ENCODE measurements at places on chromosomes 12 and 14.
A peak's percentile ranks its signal among the peaks of the same experiment; 100 is the strongest.

- DNase-seq: no peak
Observed at GRCh38 chr12:121222847-121223246, 12.9 kb downstream of the P2RX4 start.

DNA sequence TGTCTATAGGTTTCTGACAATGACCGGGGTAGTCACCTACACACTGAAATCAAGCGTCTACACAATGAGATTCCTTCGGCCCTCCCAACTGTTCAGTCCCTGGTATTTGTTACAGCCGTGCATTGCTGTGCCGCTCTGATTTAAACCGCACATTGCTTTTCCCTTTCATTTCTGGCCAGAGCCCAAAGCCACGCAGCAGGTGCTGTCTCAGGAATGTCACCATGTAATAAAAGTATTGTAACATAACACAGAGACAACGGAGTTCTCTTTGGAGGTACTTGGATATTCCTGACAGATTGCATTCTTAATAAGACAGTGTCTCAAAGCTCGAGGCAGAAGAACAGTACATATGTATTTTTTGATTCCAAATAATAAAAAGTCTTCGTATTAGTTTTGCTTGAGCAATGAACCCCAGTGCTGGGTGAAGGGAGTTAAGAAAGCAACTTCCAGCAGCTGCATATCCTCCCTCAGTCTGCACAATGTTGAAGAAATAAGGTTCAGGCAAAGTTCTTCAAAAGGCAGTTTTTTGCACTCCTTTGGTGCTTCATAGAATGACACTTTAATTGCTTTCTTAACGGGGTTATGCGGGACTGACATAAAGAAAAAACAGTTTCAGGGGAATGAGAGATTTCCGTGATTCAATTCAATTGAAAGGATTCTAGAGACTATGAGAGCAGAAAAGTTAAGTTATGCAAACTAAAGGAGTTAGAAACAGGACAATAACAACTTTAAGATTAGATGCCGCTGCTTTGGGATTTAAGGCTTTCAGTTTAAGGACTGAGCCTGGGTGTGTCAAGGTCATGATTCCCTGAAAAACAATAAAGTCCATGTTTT lies 288.7 kb upstream of the FLRT2 start:
- DNase-seq: peak; percentile 73

GRCh38 chr14:75293920-75294648 lies 15.5 kb downstream of the FOS start:
- DNase-seq: peak; percentile 99

DNA sequence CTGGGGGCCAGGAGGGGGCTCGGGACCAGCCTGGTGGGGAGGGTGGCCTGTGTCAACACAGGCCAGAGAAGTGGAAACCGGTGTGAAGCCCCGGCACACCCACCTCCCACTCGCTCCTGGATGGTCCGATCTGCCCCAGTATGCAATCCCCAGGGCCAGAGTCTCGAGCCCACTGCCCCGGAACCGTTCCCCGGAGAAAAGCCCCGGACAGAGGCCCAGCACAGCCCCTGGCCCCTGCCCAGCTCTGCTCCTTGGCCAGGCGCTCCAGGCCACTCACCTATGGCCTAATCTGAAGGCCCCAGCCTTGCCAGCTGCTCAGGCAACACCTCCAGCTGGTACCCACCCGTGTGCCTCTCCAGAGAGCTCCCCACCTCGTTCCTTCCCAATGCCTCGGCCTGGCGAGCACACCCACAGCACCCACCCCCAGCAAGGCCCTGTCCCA lies 17.7 kb downstream of the AKT1 start:
- DNase-seq: no peak

GRCh38 chr12:75548879-75549278 lies 37.5 kb upstream of the KRR1 start:
- DNase-seq: no peak

DNA sequence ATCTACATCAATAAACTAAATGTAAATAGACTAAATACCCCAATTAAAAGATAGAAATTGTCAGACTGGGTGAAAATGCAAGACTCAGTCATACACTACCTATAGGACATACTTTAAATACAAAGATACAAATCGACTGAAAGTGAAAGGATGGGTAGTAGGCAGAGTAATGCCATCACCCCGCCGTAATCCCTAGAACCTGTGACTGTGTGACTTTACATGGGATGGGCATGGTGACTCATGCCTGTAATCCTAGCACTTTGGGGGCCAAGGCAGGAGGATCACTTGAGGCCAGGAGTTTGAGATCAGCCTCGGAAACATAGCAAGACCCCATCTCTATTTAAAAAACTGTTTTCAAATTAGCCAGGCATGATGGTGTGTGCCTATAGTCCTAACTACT lies 2.6 kb upstream of the EVL start:
- DNase-seq: no peak

DNA sequence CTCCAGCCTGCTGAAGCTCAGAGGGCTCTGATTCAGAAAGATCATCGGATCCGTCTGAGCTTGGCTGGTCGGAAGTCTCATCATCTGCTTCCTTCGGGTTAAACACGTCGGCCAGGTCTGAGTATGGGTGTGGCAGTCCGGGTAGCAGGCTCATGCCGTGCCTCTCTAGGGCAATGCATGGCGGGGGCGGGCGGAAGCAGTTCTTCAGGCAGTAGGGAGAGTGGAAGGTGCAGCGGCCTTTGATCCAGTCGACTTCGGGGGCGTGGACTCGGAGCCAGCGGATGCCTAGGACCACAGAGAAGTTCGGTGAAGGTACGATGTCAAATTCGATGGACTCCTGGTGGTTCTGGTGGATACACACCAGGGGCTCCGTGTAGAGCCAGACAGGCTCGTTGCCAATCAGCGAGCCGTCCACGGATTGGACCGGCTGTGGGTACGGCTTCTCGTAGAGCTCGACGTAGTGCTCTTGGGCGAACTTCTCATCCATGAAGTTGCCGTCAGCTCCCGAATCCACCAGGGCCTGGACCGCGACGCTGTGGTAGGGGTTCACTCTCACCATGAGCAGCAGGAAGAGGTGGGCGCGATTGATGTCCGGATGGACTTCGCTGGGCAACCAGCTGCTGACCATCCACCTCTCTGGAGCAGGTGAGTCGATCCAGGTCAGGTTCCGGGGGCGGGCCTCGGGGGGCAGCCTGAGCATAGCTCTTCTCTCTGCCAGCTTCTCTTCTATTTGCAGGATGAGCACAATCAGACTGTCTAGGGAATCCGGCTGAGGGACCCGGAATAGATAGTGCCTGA lies 20.3 kb downstream of the RTL1 start:
- DNase-seq: no peak

- DNase-seq: no peak
Observed at GRCh38 chr14:53957739-53958138, 1.1 kb upstream of the BMP4 start.

DNA sequence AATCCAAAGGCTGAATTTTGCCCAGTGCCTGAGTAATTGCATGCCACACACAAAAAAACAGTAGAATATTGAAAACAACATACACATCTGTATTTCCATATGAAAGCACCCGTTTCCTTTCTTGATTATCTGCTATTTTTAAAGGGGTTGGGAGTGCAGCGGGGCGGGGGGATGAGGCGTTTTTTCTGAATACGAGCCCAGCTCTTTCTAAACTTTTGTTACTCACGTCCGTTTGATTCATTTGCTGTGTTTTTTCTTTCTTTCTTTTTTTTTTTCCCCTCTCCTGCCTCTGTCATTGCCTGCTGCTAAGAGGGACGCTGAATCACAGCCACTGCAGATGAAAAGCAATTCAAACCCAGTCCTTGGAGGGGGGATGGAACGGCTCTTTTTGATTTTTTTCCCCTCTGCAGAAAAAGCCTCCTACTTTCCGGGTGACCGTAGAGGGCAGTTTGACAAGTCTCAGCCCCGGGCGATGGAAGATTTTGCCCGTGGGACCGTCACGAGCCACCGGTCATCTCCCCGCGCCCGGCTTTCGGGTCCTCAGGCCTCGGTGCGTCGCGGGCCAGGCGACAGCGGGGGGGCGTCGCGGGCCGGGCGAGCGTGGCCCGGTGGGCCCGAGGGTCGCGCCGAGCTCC lies 572 bp upstream of the RASSF8 start:
- DNase-seq: peak; percentile 75

GRCh38 chr12:127729381-127729780 lies 537.6 kb upstream of the TMEM132C start:
- DNase-seq: no peak

GRCh38 chr14:95662376-95663186 lies 23.6 kb upstream of the TCL1B start:
- peak; percentile 8 for DNase-seq

DNA sequence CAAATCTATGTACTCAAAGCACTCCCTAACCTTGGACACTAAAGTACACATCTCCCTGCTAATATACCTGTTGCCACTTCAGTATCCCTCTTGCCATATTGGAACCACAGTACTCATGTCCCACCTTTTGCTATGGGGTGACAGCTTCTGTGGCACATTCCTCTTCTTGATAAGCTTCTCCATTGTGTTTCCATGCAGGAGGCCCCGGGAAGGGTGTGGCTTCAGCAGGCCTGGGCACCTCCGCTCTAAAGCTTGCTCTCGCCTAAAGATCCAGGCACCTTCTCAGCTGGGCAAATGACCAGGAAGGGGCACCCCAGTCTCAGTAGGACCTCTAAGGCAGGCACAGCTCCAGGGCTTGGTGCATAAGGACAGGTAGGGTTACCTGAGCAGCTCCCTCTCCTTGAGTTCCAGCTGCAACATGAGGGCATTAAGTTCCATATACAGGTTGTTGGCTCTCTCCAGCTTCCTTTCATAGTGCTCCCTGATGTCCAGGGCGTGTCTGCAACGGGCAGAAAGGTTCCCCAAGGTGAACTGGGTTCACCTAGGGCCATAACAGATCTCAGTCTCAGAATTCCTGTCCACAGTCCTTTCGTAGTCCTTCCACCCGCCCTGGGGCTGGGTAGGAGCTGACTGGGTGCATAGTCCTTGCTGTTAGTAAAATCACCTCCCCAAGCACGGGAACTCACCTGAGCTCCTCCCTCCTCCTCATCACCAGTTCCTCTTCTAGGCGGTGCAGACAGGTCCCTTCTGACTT lies 15.9 kb downstream of the MAP3K12 start:
- DNase-seq: no peak

- no peak for DNase-seq
Observed at GRCh38 chr12:16604596-16605252, 1.2 kb downstream of the LMO3 start.

- DNase-seq: peak; percentile 57
Observed at GRCh38 chr14:99792551-99793212, 531 bp upstream of the EML1 start.

- DNase-seq: no peak
Observed at GRCh38 chr14:70585231-70585630, 15.2 kb downstream of the MED6 start.

GRCh38 chr14:100893228-100893601 lies 10.3 kb downstream of the RTL1 start:
- DNase-seq: peak; percentile 53

- DNase-seq: peak; percentile 93
Observed at GRCh38 chr12:76290963-76291859, 57.0 kb downstream of the BBS10 start.

DNA sequence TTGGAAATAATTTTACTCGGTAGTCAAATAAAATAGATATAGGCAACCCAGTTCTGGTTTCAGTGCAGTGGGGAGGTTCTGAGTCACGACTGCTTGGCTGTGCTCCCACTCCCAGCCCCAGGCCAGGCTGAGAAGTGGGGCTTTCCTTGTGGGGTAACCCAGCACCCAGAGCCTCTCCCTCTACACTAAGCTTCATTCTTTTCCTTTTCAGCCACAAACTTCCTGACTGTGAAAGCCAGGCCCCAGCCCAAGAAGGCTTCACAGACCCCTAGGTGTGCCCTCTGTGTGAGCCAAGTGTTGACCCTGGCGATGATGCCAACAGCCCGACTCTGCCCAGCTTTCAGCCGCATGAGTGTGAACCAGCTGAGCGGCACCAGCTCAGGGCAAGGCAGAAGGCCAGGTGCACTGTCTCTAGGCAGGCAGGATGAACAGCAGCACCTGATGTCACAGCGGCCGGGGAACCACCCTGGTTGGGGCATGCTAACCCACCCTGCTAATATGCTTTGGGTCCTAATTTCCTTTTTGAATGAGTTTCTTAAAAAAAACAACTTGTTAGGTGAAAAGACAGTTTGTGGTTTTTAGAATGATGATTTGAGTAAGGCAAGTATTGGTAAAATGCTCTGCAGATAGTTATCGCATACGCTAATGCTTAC lies 42.2 kb upstream of the ATP23 start:
- DNase-seq: no peak

DNA sequence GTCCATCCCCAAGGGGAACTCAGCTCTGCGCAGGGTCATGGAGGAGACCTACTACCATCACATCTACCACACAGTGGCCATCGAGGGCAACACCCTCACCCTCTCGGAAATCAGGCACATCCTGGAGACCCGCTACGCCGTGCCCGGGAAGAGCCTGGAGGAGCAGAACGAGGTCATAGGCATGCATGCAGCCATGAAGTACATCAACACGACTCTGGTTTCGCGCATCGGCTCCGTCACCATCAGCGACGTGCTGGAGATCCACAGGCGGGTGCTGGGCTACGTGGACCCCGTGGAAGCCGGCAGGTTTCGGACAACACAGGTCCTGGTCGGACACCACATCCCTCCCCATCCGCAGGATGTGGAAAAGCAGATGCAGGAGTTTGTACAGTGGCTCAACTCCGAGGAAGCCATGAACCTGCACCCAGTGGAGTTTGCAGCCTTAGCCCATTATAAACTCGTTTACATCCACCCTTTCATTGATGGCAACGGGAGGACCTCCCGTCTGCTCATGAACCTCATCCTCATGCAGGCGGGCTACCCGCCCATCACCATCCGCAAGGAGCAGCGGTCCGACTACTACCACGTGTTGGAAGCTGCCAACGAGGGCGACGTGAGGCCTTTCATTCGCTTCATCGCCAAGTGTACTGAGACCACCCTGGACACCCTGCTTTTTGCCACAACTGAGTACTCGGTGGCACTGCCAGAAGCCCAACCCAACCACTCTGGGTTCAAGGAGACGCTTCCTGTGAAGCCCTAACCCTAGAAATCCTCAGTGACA lies 3.8 kb downstream of the FICD start:
- DNase-seq: no peak

DNA sequence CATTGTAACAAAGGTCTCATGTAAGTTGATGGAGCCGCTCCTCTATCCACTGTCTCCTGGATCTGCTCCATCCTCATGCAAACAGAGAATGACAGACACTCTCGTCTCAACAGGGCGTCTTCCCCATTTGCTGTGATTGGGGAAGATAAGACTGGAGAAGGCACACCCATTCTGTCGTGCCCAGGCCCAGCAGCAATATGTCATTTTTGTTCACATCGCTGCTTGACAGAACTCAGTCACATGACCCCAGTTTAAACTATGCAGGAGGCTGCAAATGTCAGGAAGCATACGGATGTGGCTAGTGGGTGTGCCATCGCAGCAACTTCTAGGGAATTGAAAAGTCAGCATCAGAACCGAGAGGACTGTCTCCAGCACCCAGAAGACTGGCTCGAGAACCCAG lies 290.5 kb downstream of the TMEM132D start:
- no peak for DNase-seq

- DNase-seq: peak; percentile 98
Observed at GRCh38 chr12:13197526-13198143, 1.1 kb downstream of the EMP1 start.

DNA sequence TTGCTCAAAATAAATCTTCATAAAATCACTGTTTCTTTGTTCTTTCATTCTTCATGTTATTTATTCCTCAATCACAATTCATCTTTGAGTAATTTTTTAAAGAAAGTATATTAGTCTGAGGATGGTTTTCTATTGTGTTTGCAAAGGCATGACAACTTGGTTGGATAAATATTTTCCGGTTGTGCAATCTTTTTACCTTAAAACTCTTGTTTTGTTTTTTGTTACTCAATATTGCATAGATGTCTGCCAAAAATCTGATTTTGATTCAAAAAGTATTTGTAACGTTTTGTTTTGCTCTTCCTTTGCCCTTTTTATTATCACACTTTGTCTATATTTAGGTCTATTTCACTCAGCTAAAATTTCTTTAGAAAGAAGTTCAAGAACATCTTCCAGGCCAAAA lies 86.2 kb upstream of the SYT1 start:
- no peak for DNase-seq
